Gastrocnemius medialis (tissue), 4 donors: ENCODE measurements at places on chromosomes 13 and 19. TPM values are rescaled to one million over a fixed set of nuclear protein-coding genes. Genes with fewer than 3 reads are reported as not detected.

SPRED3 gene
- total RNA-seq: 0.20 TPM

CXCL17 gene
- not detected for total RNA-seq

FCAR gene
- total RNA-seq: not detected

TMPRSS9 gene
- total RNA-seq: not detected

TRPM4 gene
- total RNA-seq: 11.5 TPM

WDR87 gene
- total RNA-seq: not detected

GRAMD1A gene
- 42.8 TPM for total RNA-seq

ZNF563 gene
- total RNA-seq: 2.6 TPM

RYR1 gene
- 607 TPM for total RNA-seq

RPS15 gene
- total RNA-seq: 2,323 TPM

KLK2 gene
- not detected for total RNA-seq

VSIG10L gene
- total RNA-seq: 0.20 TPM

NDFIP2 gene
- total RNA-seq: 41.1 TPM

ATP5F1D gene
- total RNA-seq: 442 TPM

EBI3 gene
- 0.38 TPM for total RNA-seq

ZNF416 gene
- total RNA-seq: 0.95 TPM

EFNB2 gene
- total RNA-seq: 5.8 TPM

TSHZ3 gene
- 2.3 TPM for total RNA-seq

DACT3 gene
- 0.36 TPM for total RNA-seq

CYP2A6 gene
- not detected for total RNA-seq

ZNF575 gene
- total RNA-seq: not detected

CERS1 gene
- 1.1 TPM for total RNA-seq

ZNF530 gene
- 4.1 TPM for total RNA-seq

SLC7A9 gene
- total RNA-seq: not detected

FBXO27 gene
- total RNA-seq: 0.52 TPM

SYNE4 gene
- not detected for total RNA-seq

SELENOV gene
- not detected for total RNA-seq

IGFL3 gene
- total RNA-seq: not detected

MYO1F gene
- total RNA-seq: 2.1 TPM

ZNF547 gene
- total RNA-seq: 1.7 TPM

NLRP7 gene
- total RNA-seq: not detected

PRKD2 gene
- total RNA-seq: 6.1 TPM

MBD3L3 gene
- not detected for total RNA-seq
